NCI-H510A treated with DMSO at 0.1 percent for 48 hours (cell line): ENCODE measurements at places on chromosomes 4 and X.

DNA sequence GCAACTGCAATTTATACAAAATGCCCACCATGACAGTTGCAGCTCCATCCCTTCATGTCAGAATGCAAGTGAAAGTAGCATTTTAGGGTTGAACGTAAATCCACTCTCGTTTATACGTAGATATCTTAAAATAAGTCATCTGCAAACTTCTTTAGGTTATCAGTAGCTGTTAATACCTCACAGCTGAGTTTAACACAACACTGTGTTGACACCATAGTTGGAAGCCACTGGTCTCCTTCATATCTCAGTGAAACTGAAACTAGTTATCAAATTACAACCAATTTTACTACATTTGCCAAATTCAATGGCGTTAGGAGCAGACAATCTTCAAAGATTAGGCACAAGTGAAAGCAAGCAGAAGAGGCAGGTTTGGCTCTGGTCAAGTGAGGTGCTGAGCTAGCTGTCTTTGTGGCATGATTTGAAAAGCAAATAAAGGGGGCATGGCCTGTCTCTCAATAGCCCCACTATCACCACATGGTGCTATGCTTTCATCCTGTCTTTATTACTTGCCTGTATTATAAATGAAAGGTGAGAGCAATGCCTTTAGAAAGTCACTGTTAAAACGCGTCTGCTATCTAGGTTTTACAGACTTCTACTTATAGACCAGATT, 12.3 kb downstream of the PPP3CA start:
- peak; percentile 8 for DNase-seq

GRCh38 chr4:61950625-61951024, 750.5 kb downstream of the ADGRL3 start:
- no peak for DNase-seq

DNA sequence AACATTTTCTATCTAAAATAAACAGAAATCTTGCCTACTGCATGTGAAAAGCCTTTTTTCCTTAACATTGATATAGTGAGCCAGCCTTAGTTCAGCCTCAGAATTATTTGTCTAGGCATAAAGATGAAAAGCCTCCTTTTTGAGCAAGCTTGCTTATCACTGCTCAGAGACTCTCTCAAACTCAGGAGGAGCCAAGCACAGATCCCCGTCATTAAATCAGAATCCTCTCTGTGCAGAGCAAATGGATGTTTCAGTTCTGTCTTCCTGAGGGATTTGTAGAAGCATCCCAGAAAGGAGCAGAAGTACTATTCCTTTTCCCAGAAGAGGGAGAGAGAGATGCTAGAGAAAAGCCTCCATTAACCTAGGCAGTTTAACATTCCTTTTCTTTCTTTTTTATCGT, 186.9 kb upstream of the LNX1 start:
- DNase-seq: no peak

DNA sequence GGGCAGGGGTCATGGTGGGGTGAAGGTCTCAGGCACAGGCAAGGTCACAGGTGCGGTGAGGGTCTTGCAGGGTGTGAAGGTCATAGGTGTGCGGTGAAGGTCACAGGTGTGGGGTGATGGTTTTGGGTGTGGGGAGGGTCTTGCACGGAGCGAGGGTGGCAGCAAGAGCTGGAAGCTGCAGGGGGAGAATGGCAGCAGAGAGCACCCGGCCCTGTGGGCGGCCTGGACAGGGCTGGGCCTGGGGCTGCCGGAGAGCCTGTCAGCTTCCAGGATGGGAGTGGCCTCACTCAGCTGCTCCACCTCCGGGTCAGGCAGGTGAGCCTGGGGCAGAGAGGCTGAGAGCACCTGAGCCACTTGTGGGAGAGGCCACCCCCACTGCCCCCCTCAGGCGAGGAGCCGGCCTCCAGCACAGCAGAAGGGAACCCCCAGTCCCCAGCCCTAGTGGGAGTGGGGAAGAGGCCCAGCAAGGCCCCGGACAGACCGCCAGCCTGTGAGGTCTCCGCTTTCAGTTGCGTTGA, 1.5 kb downstream of the MSANTD1 start:
- peak; percentile 38 for DNase-seq

- DNase-seq: peak; percentile 55
Measured at GRCh38 chr4:183356931-183357675, 34.9 kb upstream of the CLDN24 start.

GRCh38 chrX:150768132-150768485, 74.9 kb downstream of the MTMR1 start:
- no peak for DNase-seq
